ENCODE measurements at places on chromosomes 1 and 21.

- DNase-seq: no peak
These were observed 515.8 kb downstream of the PTPRU start for GRCh38 chr1:29752141-29752540.

GRCh38 chr1:55828044-55828443 is 612.9 kb upstream of the USP24 start:
- DNase-seq: no peak

DNA sequence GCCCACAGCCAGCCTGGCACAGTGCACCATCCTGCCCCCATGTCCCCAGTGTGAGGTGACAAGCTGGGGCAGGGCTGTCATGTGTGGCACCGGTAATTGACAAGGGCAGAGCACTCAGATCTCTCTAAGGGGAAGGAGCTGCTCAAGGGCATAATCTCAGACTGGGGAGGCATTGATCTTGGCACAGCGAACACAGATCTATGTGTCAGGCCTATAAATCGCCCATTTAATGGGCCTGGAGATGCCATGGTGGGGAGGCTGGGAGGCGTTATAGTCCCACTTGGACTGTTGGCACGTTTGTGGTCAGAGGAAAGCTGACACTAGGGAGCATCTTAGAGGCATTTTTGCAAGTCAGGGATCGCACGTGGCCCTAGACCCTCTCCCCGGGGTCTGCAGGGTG is 594.1 kb downstream of the PTPRU start:
- DNase-seq: no peak

DNA sequence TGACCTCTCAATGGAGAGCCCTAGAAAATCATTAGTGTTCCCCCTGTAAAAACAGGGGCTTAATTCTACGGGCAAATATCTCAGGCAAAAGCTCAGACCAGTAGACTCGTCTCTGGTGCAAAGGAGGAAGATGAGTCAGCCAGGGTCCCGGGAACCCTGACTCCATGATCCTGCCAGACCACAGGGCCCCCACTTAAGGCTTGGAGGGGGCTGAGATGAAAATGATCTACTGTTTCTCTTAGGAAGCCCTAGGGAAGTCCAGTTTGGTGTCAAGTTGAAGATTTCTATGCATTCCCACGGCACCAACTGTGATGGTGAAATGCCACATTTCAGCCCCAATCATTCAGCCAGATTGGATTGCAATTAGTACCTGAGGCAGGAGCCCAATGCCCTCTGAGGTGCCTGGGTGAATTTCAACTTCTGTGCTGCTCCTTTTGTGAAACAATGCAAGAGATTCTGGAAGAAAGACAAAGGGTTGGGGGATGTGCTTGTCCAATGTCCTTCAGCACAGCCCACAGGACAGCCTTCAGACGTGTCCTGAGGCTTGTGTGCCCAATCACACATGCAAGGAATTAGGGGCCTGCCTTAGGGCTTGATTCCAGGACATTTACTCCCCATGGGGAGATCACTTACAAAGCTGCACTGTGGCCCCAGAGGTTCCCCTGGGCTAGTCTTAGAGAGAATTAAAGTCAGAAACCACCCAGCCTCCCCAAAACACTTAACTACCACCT is 18.1 kb downstream of the NAV1 start:
- DNase-seq: no peak

DNA sequence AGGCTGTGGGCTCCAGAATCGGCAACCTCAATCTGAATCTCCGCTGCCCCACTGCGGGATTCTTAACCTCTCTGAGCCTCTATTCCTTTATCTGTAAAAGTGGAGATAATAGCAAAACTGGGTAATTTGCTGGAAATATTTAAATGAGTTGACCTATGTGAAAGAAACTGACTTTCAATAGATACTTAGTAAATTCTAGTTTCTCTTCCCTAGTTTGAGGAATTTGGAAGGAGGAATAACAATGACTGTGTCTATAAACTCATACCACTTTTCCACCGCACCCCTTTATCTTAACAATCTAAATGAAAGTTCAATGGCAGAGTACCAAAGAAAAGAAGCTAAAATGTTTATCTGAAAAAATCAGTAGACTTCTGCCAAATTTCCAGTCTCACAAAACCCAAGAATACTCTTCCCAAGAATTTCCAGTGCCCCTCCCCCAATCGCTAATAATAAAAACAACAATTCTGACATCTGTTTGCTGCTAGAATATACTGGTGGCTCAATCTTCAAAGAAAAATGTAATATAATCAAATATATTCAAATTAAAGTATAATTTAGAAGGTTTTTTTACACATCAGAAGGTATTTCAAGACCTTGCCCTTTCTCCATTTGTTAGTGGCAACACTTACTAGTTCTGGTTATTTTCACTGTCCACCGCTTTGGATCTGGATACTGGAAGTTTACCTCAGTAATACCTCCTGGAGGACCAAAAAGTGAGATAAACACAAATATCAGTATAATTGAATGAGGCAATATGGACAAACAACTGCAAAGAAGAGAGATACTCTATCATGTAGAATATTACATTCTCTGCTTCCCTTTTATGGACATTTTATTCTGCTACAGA is 171.2 kb downstream of the LTN1 start:
- no peak for DNase-seq

DNA sequence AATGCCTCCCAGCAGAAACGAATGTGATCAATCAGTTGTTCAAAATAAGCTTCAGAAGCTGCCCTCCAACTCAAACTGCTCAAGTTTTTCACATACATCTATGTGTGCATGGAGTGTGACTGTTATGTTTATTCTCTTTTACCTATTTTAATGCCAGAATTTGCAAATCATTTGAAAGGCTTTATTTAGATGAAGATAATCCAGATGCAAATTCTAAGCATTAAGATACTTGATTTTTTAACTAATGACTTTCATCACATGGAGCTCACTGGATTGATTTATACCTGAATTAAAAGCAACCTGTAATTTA is 69.5 kb downstream of the PLD5 start:
- no peak for DNase-seq

DNA sequence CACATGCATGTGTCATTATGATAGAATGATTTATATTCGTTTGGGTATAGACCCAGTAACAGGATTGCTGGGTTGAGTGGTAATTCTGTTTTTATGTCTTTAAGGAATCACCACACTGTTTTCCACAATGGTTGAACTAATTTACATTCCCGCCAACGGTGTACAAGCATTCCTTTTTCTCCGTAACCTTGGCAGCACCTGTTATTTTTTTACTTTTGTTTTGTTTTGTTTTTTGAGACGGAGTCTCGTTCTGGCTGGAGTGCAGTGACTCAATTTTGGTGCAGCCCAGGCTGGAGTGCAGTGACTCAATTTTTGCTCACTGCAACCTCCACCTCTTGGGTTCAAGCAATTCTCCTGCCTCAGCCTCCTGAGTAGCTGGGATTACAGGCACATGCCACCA is 8.5 kb upstream of the S100B start:
- no peak for DNase-seq

DNA sequence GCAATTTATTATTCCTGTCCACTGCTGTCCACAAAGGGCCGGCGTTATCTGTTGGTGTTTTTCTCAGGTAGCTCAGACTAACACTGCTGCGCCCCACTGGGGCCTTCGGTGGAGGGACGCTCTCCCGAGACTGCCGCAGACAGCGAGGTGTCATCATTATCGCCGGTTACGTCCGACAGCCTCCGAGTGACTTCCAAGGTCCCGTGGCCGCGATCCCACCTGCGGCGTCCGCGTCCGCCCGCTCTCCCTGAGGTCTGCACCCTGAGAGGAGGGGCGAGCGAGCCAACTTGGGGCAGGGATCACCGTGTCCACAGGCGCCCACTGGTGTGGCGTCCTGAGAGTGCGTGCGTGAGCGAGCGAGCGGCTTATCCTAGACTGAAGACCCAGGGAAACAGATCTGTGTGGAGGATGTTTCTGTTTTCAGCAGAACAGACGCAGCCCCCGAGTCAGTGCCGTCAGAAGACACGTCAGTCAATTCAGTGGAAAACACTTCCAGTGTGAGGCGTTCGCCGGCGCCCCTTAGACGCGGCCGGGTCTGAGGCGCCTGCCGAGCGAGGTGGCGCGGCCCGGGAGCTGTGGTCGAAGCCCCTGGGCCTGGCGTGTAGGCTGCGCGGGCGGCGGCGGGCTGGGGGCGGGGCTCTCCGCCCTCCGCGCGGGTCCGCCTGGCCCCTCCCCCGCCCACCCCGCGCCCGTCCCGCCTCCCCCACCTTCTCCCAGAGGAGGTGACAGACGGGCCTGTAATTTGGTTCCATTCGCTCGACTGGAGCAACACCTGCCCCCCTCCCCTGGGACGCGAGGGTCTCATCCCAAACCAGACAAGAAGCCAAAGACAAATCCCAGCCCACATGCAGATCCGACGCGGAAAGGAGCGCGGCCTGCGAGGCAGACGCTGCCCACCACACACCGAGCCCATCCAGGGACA is 12.6 kb downstream of the NHLH2 start:
- DNase-seq: no peak

DNA sequence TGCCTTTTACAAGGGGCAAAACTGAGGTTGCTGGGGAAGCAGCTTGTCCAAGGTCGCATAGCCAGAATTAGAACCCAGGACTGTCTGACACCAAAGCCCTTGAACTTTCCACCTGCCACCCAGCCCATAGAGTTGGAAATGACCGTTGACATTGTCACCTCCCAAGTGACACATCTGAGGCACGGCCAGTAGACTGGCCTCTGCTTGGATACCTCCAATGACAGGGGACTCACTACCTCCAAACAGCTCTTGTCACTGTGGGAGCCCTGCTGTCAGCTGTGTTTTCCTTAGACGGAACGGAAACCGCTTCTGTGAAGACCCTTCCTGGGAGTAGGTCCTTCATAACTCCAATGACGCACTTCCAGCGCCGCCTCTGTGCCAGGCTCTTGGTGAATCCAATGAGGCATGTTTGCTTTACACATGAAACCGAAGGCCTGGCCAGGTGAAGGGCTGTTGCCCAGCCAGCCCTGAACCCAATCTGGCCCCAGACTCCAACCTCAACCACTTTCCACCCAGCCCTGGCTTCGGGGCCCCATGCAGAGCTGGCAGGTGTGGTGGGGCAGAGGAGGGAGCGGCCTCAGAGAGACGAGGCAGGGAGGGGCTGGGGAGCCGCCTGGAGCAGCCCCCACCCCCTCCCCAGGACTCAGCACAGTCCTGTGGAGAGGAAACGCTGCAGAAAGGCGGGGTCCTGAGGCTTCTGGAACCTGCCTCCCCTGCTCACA is 109.2 kb upstream of the IFFO2 start:
- no peak for DNase-seq

GRCh38 chr1:171922999-171923398 is 81.7 kb downstream of the DNM3 start:
- no peak for DNase-seq

DNA sequence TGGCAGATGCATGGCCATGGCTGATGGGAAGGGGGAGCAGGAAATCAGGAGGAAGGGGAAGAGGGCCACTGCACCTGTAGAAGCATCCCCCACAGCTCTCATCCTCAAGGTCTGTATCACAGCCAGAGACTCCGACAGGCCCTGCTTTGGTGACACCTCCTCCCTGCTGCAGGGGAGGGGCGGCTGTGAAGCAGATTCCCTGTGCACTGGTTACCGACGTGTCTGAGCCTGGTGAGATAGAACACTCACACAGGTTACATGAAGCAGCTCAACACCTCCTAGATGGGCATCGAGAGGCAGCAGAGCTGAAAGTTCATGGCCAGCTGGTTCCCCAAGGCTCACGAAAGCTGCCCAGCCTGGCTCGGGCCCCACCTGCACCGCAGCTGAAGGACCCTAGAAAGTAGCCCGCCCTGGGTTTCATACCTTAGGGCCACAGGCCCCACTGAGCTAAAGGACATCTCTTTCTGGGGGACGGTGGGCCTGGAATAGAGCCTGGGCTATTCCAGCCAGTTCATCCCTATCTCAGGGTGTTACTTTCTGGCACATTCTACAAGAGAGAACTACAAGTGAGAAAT is 30.2 kb upstream of the AJAP1 start:
- no peak for DNase-seq

DNA sequence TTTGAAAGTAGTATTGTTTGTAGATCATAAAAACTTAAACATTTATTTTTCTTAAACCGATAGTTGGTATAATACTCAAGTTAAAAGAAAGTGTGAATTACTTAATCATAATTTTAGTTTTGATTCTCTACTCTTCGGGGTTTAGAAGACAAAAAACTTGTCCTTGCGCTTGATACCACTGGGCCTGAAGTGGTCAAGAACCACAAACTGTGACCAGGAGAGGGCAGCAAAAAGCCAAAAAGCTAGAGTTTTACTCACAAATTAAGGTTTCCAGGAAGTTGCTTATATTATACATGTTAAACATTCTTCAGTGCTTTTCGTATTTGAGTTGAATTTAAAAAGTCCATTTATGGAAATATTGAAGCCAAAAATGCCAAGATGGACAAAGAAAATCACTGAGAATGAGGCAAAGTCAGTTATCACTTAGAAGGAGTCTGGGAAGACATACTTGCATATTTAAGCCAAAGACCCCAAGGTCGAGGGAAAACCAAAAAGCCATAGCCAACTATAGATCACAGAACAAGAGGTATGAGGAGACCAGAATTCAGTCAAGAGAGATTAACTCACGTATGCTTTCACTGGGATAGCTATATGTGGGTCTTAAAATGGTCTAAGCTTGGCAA is 34.2 kb downstream of the EFCAB7 start:
- no peak for DNase-seq

- DNase-seq: no peak
These were observed 16.6 kb downstream of the NOC2L start for GRCh38 chr1:942411-942821.

GRCh38 chr1:27968692-27969091 is 8.9 kb downstream of the XKR8 start:
- no peak for DNase-seq

DNA sequence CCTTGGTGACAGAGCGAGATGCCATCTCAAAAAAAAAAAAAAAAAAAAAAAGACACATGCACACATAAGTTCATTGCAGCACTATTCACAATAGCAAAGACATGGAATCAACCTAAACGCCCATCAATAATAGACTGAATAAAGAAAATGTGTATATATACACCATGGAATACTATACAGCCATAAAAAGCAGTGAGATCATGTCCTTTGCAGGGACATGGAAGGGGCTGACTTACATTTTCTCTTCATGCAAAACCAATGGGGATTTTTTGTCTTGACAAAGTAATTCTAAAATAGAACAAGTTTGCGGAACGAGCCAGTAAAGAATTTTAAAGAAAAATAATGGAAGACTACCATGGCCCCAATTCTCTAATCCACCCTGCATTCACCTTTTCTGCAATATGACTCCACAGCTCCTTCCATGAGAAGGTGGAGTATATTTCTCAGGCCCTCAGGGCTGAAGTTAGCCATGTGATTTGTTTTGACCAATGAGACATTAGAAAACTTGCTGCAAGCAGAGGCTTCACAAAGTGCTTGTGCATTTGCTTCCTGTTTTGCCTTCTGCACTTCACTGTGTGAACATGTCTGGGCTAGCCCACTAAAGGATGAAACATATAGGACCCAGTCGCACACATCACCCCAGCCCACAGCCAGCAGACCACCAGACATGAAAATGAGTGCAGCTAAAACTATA is 78.8 kb upstream of the NR5A2 start:
- DNase-seq: no peak

GRCh38 chr1:28341591-28341990 is 12.8 kb downstream of the MED18 start:
- DNase-seq: no peak

GRCh38 chr1:81220614-81221071 is 580.1 kb upstream of the ADGRL2 start:
- no peak for DNase-seq

- DNase-seq: no peak
These were observed 707.2 kb upstream of the ADAMTS5 start for GRCh38 chr21:27674041-27674615.
